Stimulated activated CD8-positive, alpha-beta memory T cell treated with anti-CD3 and anti-CD28 coated beads, Interleukin-4, amount 100 ng/mL, for 1 hour (primary cell): ENCODE measurements at places on chromosomes 6 and 20.

DNA sequence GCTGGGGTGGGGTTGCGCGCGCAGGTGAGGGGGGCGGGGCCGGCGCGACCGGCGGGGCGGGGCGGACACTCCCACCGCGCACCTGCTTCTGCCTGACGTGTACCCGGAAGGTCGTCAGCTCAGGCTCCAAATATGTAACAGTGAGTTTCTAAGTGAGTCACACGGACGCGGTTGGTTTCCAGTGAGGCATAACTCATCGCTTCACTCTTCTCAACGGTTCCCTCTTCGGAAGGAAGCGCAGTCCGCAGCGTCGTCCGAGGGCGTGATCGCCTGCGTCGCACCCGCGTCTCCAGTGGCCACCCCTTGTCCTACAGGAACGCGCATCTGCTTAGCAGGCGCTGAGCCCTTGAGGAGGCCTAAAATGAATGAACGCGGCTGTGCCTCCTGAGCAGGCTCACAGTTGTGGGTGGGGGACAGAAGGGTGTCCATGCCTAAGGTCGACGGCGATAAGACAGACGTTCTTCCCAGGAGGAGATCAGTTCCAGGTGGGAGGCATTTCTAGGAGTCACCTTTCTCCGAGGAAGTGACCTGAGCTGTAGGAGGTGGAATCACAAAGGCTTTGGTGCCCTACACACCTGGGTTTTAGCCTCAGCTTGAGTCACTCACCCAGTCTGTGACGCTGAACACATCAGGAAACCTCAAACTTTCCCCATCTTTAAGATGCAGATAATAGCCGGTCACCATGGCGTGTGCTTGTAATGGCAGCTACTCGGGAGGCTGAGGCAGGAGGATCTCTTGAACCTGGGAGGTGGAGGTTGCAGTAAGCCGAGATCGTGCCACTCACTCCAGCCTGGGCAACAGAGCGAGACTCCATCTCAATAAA, 50.9 kb upstream of the EZR start:
- DNase-seq: peak; percentile 84

DNA sequence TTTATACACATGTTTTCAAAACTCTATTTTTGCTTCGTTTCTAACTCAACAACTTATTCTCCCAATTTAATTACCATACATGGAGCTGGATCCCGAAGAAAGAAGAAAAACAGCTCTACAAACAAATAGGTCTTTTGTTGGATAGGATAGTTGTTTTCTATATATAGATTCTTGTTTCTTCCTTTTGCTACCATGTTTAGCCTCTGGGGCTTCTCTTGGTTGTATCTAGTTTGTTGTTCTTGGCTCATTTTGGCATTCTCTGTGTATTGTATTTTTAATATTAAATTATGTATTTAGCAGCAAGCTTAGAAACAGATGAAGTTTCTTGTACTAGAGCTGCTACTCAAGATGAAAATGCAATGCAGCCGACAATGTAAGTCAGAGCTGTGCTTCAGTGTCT, 60.9 kb downstream of the PLCB4 start:
- no peak for DNase-seq

- no peak for DNase-seq
Observed at GRCh38 chr20:60768216-60768615, 483.8 kb upstream of the CDH4 start.

DNA sequence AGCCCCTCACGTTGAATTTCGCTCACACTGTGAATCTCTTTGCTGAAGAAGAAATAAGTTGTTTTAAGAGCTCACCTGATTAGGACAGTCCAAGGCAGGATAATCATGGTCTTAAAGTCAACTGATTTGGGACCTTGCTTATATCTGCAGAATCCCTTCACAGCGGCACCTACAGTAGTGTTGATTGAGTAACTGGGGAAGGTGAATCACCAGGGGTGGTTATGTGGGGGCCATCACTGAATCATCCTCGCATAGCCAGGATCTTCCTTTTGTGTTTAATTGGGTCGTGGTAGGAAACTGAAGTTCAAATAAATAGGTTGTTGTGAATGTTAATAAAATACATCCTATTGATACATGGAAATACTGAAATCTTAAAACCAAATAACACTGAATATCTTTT, 20.2 kb upstream of the MICA start:
- no peak for DNase-seq

GRCh38 chr6:166935353-166935752, 21.0 kb downstream of the RNASET2 start:
- no peak for DNase-seq

- no peak for DNase-seq
Observed at GRCh38 chr20:5662769-5663168, 87.4 kb upstream of the SHLD1 start.

- no peak for DNase-seq
Observed at GRCh38 chr6:74357321-74357720, 661.3 kb downstream of the CD109 start.

- no peak for DNase-seq
Observed at GRCh38 chr6:45927421-45928320, 88.0 kb downstream of the CLIC5 start.

GRCh38 chr20:15318682-15319081, 981.3 kb upstream of the FLRT3 start:
- DNase-seq: no peak

- no peak for DNase-seq
Observed at GRCh38 chr6:36033935-36034334, 6.3 kb downstream of the MAPK14 start.

DNA sequence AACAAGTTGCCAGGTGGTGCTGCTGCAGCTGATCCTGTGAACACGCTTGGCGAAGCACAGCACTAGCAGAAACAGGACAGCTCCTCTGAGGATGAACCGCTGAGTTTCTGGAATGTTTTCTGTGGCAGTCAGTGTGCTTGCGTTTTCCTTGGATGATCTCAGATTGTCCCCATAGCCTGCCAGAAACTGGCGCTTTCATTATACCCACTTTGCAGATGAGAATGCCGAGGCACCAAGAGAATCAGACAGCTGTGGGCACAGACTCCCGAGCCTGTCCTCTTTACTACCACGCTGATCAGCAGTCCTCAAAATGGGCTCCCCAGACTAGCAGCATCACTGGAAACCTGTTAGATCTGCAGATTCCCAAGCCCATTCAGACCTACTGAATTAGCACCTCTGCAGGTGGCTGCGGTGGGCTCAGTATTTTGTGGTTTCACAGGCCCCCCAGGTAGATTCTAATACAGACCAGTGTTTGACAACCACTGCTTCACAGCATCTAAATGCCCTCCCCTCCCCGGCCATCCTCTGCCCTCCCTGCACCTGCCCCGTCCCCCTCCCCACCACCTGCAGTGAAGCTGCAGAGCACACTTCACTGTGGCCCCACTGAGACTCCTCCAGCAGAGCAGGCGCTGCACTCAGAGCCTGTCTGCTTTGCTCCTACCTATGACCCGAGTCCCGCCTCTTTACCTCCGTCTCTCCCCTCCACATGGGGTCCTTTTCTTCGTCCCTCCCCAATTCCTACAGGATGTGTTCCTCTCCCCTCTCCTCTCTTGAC, 29.6 kb downstream of the SPATA2 start:
- no peak for DNase-seq

GRCh38 chr6:129281168-129281796, 398.3 kb downstream of the LAMA2 start:
- DNase-seq: no peak

DNA sequence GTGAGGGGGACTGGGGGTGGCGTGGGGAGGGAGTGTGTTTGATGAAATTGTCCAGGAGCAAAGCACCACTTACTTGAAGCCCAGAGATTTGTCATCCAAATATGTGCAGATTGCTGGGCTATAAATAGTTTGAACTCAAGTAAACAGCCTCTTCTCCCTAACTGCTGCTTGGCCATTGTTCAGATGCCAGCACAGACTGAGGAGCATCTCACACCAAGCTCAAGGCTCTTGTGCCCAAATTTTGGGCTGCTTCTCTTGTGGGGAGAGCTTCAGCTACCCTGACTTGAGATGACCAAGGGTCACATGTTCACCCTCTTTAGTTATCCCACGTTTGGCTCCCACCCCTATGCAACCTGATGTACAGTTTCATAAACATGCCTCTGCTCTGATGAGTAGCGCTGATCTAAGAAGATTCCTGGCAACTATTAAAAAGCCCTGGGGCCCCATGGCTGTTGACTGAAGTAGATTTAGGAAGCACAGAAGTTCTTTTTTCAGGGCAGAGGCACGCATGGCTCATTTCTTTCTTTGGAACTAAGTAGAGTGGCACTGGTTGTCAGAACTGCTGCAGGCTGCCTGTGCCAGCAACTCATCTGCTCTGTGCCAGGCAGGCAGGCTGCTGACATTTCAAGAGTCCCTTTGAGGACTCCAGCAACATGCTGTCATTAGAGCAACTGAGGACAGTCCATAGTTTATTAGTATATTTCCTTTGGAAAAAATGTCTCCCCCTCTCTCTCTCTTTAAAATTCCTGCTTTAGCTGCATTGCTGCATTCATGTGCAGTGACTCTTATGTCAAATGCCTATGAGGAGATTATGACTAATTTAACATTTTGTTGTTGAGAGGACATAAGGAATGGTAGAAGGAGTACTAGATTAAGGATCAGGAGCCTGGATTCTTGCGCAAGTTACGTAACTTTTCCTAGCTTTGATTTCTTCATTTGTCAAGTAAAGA, 9.6 kb upstream of the PKIG start:
- no peak for DNase-seq

DNA sequence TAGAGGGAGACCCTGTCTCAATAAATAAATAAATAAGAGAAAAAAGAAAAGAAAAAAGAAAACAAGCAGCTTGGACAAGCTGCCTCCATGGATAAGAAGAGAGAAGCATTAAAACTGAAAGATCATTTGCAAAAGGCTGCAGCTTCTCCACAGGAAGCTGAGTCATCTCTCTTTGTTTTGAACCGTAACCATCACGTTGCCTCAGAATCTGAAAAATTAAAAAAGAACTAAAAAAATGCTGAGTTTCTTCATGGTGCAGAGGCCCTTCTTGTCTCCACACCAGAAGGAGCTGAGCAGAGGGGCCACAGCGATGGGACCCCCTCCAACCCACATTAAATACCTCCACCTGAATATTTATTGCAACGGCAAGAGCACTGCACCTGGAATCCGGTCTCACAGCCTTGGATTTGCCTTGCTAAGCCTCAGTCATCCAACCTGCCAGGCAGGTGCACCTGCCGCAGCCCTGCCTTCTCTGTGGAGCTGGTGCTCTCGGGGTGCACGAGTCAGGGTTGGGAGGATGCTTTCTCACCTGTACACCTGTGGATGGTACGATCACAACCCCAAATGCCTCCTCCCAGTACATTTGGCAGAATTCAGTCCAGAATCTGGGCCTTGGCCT, 28.1 kb downstream of the TOX2 start:
- DNase-seq: no peak

GRCh38 chr6:37783856-37784584, 35.5 kb upstream of the ZFAND3 start:
- no peak for DNase-seq

DNA sequence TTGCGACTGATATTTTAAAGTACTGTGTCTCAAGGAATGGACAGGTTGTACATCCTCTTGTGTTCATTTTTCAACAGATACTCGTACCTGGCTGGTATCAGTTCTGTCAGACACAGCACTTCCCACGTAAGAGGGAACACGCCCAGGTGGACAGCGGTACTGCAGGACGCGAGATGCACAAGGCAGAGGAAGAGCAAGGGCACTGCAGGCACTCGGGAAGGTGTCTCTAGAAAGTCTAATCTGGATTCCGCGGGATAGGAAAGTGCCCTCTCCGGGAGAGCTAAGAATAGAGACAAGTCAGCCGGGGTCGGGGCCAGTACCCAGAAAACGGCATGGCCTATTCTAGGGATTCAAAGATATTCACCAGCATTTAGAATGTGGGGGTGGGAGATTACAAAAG, 94.2 kb upstream of the MBOAT1 start:
- no peak for DNase-seq

DNA sequence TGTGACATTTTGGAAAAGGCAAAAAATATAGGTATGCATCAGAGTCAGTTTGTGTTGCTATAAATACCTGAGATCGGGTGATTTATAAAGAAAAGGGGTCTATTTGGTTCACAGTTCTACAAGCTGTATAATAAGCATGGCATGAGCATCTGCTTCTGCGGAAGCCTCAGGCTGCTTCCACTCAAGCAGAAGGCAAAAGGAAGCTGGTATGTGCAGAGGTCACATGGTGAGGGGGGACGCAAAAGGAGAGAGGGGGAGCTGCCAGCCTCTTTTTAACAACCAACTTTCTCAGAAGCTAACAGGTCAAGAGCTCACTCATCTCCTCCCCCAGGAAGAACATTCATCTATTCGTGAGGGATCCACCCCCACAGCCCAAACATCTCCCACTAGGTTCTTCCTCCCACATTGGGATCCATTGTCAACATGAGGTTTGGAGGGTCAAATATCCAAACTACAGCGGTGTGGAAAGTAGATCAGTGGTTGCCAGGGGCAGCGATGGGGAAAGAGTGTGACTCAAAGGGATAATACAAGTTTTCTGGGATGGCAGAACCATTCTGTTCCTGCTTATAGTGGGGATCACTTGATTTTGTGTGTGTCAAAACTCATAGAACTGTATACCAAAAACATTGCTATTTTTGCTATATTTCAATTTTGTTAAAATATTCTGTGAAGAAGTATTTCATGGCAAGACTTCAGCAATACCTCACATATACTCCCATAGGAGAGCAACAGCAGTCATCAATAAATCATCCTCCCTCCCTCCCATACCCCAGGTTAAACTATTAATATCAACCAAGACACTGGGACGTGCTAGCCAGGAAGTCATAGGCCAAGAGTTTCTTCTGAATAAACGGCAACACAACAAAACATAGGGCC, 9.9 kb upstream of the FAM50B start:
- DNase-seq: no peak

DNA sequence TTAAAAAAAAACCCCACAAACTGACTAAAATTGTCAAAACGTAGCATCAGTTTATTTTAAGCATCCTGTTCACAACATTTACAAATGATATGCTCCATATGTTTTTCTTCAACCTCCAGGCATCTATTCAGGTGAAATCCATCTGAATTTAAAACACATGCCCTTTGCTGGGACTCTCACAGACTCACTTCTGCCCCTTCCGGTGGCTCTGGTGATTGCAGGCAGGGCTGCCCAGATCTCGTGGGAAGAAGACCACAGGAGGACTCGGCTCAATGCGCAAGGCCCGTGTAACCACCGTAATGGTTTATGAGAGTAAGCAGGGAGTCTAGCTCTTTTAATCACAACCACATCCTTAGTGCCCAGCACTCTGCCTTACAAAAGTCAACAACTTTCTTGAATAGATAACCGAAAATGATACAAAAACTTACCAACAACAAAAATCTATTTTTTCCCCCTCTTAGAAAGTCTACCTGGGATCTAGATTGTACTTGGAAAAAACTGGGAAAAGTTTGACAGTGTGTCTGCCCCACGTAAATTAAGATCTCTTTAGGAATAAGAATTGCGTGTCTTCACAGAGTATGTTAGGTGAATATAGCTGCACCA, 139.1 kb downstream of the KIF16B start:
- DNase-seq: peak; percentile 2

DNA sequence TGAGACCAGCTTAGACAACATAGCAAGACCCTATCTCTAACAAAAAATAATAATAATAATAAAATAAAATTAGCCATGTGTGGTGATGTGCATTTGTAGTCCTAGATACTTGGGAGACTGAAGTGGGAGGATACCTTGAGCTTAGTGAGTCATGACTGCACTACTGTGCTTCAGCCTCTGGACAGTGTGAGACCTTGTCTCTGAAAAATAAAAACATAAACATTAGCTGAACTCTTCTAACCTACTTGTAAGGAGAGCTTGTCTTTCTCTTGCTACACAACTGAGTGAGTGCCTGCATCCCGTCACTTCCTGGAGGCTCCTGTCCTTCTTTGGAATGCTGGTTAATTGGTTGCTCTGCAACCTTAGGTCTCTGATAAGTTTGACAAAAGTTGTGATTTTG, 5.1 kb upstream of the DBNDD2 start:
- DNase-seq: no peak

GRCh38 chr6:111474106-111474505, 8.9 kb downstream of the REV3L start:
- no peak for DNase-seq
